IPS DF 6.9 (cell line): ENCODE measurements at places on chromosomes 7 and 10.

- no peak for DNase-seq
Measured at GRCh38 chr10:44723619-44724325, 187.4 kb upstream of the TMEM72 start.

- no peak for DNase-seq
Measured at GRCh38 chr7:128910569-128910945, at the start of gene KCP. KCP (minus strand) TSS chr7:128910709; CDS start chr7:128910676, 33 bp downstream.

DNA sequence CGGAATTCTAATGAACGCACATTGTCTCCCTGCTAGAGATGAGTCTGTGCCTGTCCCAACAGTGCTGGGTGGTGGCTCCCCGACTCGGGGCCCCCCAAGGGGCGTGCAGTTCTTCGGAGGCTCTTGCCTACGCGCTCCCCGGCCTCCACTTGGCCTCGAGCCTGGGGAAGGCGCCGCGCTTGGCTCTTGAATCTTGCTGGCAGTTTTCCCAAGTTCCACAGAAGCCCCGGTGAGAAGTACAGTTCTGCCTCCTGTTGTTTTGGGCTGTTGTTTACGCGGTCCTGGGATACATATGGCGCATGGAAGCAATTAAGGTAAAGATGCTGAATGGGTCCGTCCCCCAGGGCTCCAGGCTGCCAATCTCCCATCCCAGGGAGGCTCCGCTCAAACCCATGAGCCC is 32.6 kb upstream of the UNCX start:
- no peak for DNase-seq

DNA sequence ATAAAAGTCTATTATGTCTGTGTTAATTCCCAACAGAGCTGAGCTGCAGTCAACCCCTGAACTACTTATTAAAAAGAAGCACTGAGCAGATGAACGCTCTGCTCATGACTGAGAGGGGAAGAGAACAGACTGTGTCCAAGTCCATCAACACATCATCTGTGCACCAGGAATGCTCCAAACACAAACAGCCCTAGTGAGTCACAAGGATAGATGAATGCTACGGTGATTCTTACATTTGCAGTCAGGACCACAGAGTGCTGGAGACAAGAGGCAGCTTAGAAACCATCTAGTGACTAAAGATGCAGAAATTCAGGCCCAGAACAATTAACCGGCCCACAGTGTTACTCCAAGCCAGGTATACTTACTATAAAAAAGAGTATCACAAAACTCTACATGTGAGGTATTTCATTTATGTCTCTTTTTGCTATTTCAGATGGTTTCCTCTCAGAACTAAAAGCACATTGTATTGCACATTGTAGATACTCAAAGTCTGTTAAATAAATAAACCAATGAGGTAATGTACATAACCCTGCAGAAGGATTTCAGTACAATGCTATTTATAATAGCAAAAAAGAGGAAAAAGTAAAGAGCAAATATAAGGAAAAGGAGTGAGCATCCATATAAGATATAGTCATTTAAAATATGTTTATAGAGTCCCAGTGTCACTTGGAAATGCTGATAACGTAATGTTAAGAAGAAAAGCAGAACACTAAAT is 159.2 kb downstream of the KCNMA1 start:
- no peak for DNase-seq

DNA sequence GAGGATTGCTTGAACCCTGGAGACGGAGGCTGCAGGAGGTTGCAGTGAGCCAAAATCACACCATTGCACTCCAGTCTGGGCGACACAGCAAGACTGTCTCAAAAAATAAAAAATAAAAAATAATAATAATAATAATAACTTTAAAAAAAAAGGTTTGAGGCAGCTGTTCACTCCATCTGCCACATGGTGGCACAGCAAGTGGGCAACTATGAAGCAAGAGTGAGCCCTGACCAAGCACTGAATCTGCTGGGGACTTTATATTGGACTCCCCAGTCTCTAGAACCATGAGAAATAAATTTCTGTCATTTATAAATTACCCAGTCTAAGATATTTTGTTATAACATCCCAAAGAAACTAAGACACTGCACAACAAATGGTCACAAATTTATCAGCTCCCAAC is 14.6 kb upstream of the BRI3 start:
- DNase-seq: no peak

DNA sequence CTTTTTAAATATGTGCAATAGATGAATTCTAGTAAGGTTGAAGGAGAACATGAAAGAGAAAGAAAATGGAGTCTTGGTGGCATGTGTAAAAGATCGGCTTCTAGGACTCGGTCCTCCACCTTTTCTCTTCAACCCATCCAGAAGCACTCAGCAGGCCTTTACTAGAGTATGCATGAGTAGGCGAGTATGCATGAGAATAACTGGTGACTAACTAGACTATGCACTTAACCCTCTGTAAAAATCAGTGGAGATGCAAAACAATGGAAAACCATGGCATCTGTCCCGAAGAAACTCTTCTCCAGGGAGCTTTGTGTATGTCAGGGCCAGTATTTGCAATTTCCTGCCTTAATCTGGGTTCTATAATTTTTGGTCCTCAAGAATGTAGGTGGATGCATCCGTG is 40.0 kb upstream of the GRB10 start:
- no peak for DNase-seq
